ENCODE measurements at places on chromosomes 11 and 22. TPM values are rescaled to one million over a fixed set of nuclear protein-coding genes. Genes with fewer than 3 reads are reported as not detected.

The YPEL4 gene
- total RNA-seq = not detected

GRCh38 chr22:25110596-25110845 lies 89.1 kb upstream of the CRYBB3 start:
- H3K27me3 ChIP-seq = peaks cover 51% of the 10 kb centered on the region
- no peak overlapping the region for H3K27ac ChIP-seq
- H3K4me1 ChIP-seq = peaks cover 21% of the 10 kb centered on the region
- peak overlapping the region; percentile 76 for H3K4me3 ChIP-seq

GRCh38 chr11:128210148-128210940 lies 377.0 kb downstream of the ETS1 start:
- no peaks in the 10 kb centered on the region for H3K4me1 ChIP-seq
- no peaks in the 10 kb centered on the region for H3K36me3 ChIP-seq
- no peak overlapping the region for H3K4me3 ChIP-seq
- no peak for DNase-seq
- no peak overlapping the region for H3K27ac ChIP-seq
- no peaks in the 10 kb centered on the region for H3K27me3 ChIP-seq

GRCh38 chr11:34650528-34650927 lies 29.6 kb downstream of the EHF start:
- H3K4me3 ChIP-seq = peak overlapping the region; percentile 72
- no peaks in the 10 kb centered on the region for H3K36me3 ChIP-seq
- H3K4me1 ChIP-seq = peaks cover 54% of the 10 kb centered on the region
- DNase-seq = no peak
- H3K27me3 ChIP-seq = no peaks in the 10 kb centered on the region

DNA sequence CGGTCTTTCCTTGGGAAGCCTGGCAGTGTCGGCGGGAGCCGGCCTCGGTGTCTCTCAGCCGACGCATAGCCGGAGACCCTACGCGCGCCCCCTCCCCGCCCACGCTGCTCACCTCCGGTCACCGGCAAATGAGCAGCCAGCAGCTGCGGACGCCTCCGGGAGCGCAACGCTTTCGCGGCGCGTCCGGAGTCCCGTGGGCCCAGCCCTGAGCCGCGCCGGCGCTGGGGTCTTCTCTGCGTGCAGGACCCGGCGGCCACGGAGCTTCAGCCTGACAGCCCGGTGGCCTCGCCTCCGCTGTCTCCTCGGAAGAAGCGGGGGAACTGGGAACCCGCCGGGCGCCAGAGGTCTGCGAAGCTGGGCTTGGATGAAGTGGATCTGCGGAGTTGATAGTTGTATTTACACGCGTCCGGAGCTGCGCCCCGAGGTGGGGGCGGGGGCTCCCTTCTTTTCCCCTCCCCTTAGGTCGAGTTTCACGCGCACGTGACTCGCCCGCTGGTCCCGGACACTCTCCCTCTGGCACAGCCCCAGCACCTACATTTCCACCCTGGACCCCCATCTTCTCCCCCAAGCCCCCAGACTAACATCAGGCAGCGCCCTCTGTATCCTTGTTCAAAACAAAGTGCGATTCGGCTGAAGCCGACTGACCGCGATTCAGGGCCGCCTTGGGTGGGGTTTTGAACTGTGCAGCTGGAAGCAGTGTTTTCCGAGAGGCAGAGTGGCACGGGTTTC lies at the start of gene SLC43A1:
Gene SLC43A1, minus strand, starts transcription at position 371 of the 729 bp plus-strand sequence. CDS start 1,591 bp downstream, outside the sequence.
- H3K27ac ChIP-seq = peak within 1 kb of the TSS; percentile 80
- H3K4me3 ChIP-seq = peak within 1 kb of the TSS; percentile 97
- H3K27me3 ChIP-seq = no peaks in the 10 kb centered on the region
- H3K4me1 ChIP-seq = peaks cover 43% of the 10 kb centered on the region
- H3K36me3 ChIP-seq = peaks cover 4% of the 10 kb centered on the region
